ENCODE measurements at places on chromosomes 4 and X. TPM values are rescaled to one million over a fixed set of nuclear protein-coding genes. Genes with fewer than 3 reads are reported as not detected.

Gene CXXC4
- 1.6 TPM for total RNA-seq

DNA sequence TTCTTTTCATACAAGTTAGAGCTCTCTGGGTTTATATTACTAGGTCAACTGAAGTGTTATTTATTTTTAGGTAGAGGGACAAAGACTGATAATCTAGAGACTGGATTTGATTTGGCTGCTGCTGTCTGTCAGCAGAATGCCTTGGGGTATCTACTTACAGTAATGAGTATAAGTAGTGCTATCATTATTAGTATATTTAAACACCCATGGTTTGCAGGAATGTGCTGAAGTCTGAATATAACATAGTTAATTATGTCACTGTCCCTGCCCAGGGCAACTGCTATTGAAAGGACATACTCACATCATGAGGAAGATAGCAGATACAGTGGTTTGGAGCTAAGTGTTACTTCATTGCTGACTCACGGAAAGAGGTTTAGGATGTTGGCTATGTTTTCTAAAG is 76.2 kb downstream of the PRRG1 start:
- DNase-seq: no peak

- no peak for DNase-seq
Measured at GRCh38 chr4:83054928-83055327, 19.9 kb downstream of the COPS4 start.

- no peak for DNase-seq
Measured at GRCh38 chr4:141350122-141350905, 129.6 kb downstream of the ZNF330 start.

Gene CLNK
- not detected for total RNA-seq

DNA sequence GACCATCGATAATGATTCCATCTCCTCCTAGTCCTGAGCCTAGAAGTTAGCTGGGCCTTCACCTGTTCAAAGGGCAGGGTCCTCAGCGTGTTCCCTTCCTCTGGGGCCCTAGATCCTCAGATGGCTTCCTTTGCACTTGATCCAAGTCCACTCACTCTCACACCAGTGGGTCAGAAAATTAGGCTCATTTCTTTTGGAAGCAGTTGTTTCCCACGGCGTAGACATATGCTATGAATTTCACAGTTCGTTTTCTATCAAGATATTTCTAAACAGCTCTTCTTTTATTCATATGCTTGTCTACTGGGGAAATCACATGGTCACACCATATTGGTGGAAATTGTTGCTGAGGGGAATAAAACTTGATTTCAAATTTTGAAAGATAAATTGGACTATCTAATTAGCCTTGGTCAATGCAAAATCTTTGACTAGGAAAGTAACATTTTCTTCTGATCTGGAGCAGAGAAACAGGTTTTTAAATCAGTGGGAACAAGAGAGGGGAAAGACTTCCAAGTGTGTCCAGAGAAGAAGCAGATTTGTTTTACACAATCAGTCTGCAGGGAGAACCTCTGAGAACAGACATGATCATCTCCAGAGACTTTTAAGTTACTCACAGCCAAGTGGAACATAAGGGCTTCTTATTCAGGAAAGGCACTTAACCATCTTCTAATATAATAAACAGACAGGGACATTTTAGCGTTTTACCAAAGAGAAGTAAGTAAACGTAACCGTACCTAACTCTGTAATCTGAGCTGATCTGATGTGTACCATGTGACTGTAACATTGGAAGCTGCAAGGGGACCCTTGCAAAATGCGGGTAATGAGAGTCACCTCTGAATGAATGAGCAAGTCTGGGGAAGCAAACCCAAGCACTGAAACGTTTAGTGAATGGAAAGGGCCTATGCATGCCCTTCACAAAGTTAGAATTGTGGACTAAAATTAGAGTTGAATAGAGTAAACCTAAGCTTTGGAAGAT is 455.7 kb upstream of the FAT1 start:
- no peak for DNase-seq

GRCh38 chr4:115187136-115187535 is 73.7 kb upstream of the NDST4 start:
- DNase-seq: no peak

Gene NFXL1
- 20.0 TPM for total RNA-seq

DNA sequence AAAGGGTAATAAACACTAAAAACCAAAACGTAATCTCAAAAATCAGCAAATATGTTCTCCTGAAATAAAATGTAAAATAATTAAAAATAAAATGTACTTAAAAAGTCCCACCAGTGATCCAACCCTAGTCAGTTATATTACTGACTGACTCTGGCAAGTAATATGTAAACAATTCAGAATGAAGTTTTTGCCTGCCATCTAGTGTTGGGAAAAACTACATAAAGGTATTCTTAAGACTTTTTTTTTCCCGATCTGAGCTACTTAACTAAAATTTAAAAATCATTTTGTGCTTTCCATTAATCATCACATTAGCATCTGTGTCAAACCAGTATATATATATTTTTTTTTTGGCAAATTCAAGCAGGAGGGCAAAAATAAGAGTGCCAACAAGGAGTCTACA is 24.0 kb downstream of the RCHY1 start:
- DNase-seq: no peak

Gene ESX1
- total RNA-seq: not detected

- no peak for DNase-seq
Measured at GRCh38 chrX:46791927-46792809, 33.2 kb upstream of the SLC9A7 start.

Gene ABCB7
- 59.0 TPM for total RNA-seq

Gene NDP
- not detected for total RNA-seq

DNA sequence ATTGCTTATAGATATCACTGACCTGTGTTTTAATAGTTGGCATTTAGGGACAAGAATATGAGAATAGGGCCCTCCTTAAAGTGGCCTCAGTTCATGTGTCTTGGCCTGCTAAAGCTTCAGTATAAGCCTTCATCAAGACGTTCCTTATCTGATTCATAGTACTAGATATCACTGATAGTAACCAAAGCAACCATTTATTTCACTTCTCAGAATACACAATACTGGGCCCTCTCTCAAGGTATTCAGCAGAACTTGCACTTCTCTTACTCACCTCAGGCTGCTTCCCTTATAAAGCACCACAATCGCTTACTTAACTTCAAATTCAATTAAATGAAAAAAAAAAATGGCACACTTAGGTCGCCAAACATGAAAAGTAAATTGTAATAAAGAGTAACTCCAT is 259.4 kb upstream of the PCDH7 start:
- DNase-seq: no peak

- DNase-seq: no peak
Measured at GRCh38 chrX:41471786-41472185, 24.6 kb downstream of the NYX start.

GRCh38 chr4:68256284-68256683 is 10.8 kb upstream of the TMPRSS11B start:
- DNase-seq: no peak

DNA sequence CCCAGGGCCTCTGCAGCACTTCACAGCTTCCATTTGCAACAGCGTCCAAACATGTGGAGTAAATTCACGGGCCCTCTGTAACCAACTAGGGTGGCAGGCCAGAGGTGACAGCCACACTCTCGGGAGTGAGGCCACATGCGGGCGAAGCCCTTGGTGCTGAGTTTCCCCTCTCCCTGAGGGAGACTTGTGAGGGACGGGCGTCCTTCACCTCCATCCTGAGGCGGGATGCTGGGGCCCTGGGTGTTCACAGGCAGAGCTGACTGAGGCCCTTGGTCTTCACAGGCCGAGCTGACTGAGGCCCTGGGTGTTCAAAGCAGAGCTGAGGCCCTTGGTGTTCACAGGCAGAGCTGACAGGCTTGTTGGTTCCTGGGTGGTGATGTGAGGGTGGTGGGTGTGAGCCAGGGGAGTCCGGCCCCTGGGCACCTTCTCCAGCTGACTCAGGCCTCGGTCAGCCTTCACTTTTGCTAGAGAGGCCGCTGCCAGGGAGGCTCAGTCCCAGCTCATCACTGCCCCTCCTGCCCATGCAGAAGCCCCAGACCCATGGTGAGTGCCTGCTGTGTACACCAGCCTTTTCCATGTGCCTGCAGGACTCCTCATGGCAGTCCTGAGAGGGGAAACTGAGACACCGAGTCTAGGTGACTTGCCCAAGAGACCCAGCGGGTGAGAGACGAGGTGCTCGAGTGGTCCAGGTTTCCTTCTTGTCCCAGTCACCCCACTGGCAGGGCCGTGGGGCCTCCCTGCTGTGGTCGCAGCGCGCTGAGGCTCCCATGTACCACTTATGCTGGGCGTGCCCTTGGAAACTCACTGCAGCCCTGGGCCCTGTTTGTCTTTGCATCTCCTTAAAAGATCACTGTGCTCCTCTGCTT is 8.5 kb downstream of the WFS1 start:
- DNase-seq: no peak

Gene SPATA18
- 17.3 TPM for total RNA-seq

- DNase-seq: no peak
Measured at GRCh38 chrX:100625985-100626491, 10.6 kb downstream of the TSPAN6 start.

GRCh38 chr4:44704673-44705072 is 21.7 kb downstream of the GNPDA2 start:
- DNase-seq: no peak

Gene IBSP
- not detected for total RNA-seq

DNA sequence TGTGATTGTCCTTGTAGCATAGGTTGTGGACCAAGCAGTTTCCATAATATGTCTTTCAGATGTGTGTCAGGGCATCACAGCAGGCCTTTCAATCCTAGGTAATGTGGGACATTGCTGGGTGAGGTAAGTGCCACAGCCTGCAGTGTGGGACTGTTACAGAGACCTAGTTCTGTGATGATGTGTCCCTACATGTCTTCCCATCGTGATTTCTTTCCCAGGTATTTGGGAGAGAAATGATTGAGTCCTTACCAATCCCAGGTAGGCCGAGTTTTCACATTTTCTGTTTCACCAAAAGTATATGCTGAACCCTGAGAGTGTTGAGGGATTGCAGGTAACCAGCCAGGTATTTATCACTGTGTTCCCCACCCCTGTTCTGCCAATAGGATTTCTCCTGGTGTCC is 10.6 kb upstream of the ATXN3L start:
- no peak for DNase-seq

GRCh38 chr4:76982638-76983584 is 33.4 kb downstream of the SEPTIN11 start:
- DNase-seq: no peak

- no peak for DNase-seq
Measured at GRCh38 chr4:117847849-117848248, 186.4 kb upstream of the NDST3 start.

- no peak for DNase-seq
Measured at GRCh38 chr4:16034010-16034748, 49.6 kb downstream of the PROM1 start.

DNA sequence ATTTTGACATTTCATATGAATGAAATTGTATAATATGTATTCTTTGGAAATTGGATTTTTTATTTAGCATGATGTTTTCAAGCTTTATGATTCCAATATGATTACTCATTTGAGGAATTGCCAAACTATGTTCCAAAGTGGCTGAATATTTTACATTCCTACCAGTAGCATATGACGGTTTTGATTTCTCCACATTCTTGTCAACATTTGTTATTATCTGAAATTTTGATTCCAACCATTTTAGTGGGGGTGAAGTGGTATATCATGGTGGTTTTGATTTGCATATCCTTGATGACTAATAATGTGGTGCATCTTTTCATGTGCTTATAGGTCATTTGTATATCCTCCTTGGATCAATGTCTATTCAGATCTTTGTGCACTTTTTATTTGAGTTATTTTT is 2.6 kb upstream of the BEX1 start:
- no peak for DNase-seq

Gene CORIN
- 0.51 TPM for total RNA-seq

GRCh38 chr4:95444812-95445211 is 104.0 kb downstream of the UNC5C start:
- no peak for DNase-seq

Gene SSX2B
- not detected for total RNA-seq

DNA sequence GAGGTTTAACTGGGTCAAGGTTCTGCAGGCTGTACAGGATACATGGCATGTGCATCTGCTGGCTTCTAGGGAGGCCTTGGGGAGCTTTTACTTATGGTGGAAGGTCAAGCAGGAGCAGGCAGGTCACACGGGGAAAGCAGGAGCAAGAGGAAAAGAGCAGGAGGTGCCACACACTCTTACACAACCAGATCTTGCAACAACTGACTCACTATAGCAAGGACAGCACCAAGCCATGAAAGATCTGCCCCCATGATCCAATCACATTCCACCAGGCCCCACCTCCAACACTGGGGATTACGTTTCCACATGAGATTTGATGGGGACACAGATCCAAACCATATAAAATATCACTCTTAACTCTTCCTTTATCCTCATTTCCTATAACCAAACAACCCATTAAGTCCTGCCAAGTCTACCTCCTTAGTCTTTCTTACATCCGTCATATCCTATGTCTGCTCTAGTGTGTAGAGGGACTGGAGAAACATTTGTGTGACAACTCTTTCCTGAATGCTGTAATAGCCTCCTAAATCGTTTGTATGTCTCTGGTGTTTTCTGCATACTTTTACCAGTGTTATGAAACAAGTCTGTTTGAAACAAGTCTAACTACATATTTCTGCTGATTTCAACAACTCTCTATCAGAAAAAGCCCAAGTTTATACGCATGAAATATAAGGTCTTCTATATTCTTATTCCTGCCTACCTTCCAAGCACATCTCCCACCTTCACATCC is 8.3 kb upstream of the RAP2C start:
- DNase-seq: no peak

DNA sequence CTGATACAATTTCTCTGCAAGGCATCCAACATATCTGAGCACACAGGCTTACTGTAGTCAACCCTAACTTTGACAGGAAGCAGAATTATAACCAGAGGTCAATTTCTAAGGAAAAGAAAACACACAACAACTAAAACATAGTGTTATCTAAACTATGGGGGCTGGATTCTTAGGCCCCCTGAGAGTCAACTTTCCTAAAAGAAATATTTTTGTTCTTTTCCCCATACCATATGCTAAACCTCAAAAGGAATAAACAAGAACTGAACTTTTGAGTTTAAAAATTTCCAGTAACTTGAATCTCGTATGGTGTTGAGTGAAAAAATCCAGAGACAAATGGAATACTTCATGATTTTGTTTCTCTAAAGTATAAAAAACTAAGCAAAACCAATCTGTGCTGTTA is 42.9 kb downstream of the ATXN3L start:
- no peak for DNase-seq

- no peak for DNase-seq
Measured at GRCh38 chr4:168524006-168524405, 27.2 kb downstream of the PALLD start.

DNA sequence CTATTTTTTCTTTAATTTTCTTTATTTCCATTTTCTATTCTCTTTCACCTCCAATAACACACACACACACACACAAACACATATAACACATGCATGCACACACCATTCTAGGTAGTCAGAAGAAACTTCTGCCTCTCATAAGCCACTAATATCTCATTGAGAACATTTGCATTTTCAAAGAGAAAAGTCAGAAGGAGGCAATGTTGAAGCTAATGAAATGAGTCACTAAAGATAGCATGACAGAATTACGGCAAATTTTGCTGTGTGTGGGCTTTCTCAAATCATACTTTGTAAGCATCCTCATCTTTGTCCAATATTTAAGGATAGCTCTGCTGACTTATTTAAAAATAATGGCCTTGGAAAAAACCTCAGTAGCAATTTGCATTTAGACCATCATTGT is 291.3 kb downstream of the GUCY2F start:
- no peak for DNase-seq

- no peak for DNase-seq
Measured at GRCh38 chrX:3263681-3264126, 82.7 kb downstream of the MXRA5 start.

GRCh38 chrX:35562395-35562794 is 235.7 kb upstream of the MAGEB16 start:
- DNase-seq: no peak

Measured in endothelial cell (in vitro differentiated cells).